ENCODE measurements at places on chromosomes 11 and 22.

DNA sequence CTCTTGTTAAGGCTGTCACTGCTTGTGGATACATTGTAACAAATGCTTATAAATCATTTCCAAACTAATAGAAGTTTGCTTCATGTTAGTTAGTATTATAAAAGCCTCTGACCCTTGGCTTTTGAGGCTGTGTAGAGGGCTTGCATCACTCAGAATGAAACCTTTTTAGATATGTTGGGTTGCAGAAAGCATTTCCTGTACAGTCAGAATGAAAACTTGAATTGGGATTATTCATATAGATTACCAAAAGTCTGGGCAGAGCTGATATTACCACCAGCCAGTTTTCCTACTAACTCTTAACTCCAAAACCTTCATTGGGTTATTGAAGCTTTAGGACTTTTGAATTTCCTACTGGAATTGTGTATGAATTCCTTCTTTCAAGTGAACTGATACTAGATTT, 12.0 kb downstream of the KMT2A start:
- no peak for DNase-seq

- DNase-seq, result peak; percentile 19
Measured at GRCh38 chr11:118290923-118291322, 13.6 kb upstream of the CD3E start.

DNA sequence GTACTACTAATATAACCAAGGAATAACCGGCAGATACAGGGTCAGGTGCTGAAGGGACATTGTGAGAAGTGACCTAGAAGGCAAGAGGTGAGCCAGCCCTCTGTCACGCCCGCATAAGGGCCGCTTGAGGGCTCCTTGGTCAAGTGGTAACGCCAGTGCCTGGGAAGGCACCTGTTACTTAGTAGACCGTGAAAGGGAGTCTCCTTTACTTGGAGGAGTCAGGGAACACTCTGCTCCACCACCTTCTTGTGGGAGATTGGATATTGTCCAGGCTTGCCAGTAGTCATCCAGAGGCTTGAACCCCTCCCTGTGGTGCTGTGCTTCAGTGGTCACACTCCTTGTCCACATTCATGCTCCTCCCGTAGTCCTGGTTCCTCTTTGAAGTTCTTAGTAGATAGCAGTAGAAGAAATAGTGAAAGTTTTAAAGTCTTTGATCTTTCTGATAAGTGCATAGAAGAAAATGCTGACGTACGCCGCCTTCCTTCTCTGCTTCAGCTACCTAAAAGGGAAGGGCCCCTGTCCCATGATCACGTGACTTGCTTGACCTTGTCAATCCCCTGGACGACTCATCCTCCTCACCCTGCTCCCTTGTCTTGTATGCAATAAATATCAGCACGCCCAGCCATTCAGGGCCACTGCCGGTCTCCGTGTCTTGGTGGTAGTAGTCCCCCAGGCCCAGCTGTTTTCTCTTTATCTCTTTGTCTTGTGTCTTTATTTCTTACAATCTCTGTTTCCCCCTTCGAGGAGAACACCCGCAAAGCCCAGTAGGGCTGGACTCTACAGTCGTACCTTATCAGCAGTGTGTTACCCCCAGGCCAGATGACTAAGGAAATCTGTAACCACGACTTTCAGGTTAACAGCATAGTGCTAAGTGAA, 6.1 kb downstream of the NUP50 start:
- peak; percentile 7 for DNase-seq

DNA sequence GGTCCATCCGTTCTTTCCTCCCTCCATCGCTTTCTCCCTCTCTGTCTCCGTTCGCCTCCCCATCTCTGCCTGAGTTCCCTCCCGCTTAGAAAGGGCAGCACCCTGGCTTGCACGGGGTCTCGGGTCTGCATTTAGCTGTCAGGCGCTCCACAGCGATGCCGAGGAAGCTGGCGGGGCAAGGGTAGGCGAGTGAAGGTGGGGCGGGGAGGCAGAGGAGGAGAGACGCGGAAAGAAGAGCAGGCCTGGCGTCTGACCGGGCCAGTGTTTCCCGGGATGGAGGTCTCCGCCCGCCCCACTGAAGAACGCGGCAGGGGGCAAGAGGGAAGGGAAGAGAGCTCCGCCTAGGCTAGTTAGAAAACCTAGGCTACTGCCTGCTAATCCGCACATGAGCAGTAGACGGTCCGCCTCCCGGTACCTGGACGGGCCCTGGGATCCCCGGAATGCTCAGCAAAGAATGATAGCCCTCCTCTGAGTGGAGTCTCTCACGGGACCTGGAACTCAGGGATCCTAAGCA, 3922.5 kb upstream of the OR11H1 start:
- DNase-seq, result no peak

- DNase-seq, result no peak
Measured at GRCh38 chr11:67538306-67538705, 15.1 kb upstream of the CABP2 start.

DNA sequence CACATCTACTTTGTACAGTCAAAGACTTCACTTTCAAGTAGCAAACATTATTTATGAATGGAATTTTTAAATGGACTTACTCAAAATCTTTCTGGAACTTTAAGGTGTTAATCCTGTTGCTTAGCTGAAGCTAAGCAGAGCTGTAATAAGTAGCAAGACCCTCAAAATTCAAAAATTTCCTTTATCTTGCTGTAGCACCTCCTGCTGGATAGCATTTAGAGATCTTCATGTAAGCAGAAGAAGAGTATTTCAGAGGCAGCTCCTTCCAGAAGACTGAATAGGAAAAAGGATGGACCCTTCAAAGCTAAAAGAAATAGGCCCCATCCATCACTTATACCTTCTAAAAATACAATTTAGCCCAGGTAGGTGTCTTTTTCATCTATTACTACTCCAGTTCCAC, 3.4 kb downstream of the PHF21A start:
- no peak for DNase-seq

- no peak for DNase-seq
Measured at GRCh38 chr22:19882446-19883381, 28.0 kb upstream of the GNB1L start.

GRCh38 chr22:43434928-43435311, 23.1 kb downstream of the MPPED1 start:
- no peak for DNase-seq
